ENCODE measurements at places on chromosomes 13 and 19. TPM values are rescaled to one million over a fixed set of nuclear protein-coding genes. Genes with fewer than 3 reads are reported as not detected.
A peak's percentile ranks its signal among the peaks of the same experiment; 100 is the strongest.

- no peaks in the 10 kb centered on the region for H3K36me3 ChIP-seq
- no peaks in the 10 kb centered on the region for H3K4me1 ChIP-seq
- no peak overlapping the region for H3K4me3 ChIP-seq
- no peak for DNase-seq
These were observed 91.1 kb downstream of the RNASEH2B start for GRCh38 chr13:51000571-51001260.

DNA sequence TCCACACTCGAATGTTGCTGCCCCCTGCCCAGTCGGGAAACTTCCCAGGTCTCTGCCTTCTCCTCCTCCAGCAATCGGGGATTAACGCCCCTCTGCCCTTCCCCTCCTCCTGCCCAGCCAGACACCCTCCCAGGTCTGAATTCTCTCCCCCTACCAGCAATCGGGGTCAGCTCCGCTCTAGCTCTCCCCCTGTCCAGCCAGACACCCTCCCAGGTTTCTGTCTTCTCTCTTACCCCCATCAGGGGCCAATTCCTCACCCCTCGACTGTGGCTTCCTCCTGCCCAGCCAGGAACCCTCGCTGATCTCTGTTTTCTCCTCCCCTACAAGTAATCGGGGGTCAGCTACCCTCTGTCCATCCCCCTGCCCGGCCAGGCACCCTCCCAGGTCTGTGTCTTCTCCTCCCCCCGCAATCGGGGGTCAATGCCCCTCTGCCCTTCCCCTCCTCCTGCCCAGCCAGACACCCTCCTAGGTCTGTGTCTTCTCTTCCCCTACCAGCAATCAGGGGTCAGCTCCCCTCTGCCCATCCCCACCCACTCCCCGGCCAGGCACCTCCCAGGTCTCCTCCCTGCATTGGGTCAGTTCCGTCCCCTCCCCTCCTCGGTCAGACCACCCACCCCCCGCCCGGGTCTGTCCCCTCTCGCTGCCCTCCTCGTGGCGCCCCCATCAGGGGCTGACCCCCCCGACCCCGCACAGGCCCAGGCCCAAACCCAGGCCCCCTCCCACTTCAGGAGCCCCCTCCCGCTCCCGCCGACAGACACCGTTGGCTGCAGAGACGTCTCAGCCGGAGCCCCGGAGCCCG, 668 bp downstream of the ZFR2 start:
- H3K27me3 ChIP-seq: peaks cover 33% of the 10 kb centered on the region
- no peaks in the 10 kb centered on the region for H3K4me1 ChIP-seq
- no peak for DNase-seq
- peaks cover 2% of the 10 kb centered on the region for H3K36me3 ChIP-seq
- no peak overlapping the region for H3K27ac ChIP-seq

GRCh38 chr13:88526186-88526852, 855.1 kb downstream of the SLITRK5 start:
- no peaks in the 10 kb centered on the region for H3K27me3 ChIP-seq
- H3K36me3 ChIP-seq: no peaks in the 10 kb centered on the region
- H3K27ac ChIP-seq: no peak overlapping the region
- no peak overlapping the region for H3K4me3 ChIP-seq
- H3K4me1 ChIP-seq: no peaks in the 10 kb centered on the region

GRCh38 chr13:82747291-82747690, 1135.0 kb downstream of the SLITRK1 start:
- no peaks in the 10 kb centered on the region for H3K27me3 ChIP-seq
- H3K36me3 ChIP-seq: no peaks in the 10 kb centered on the region
- H3K4me1 ChIP-seq: no peaks in the 10 kb centered on the region
- H3K4me3 ChIP-seq: no peak overlapping the region

DNA sequence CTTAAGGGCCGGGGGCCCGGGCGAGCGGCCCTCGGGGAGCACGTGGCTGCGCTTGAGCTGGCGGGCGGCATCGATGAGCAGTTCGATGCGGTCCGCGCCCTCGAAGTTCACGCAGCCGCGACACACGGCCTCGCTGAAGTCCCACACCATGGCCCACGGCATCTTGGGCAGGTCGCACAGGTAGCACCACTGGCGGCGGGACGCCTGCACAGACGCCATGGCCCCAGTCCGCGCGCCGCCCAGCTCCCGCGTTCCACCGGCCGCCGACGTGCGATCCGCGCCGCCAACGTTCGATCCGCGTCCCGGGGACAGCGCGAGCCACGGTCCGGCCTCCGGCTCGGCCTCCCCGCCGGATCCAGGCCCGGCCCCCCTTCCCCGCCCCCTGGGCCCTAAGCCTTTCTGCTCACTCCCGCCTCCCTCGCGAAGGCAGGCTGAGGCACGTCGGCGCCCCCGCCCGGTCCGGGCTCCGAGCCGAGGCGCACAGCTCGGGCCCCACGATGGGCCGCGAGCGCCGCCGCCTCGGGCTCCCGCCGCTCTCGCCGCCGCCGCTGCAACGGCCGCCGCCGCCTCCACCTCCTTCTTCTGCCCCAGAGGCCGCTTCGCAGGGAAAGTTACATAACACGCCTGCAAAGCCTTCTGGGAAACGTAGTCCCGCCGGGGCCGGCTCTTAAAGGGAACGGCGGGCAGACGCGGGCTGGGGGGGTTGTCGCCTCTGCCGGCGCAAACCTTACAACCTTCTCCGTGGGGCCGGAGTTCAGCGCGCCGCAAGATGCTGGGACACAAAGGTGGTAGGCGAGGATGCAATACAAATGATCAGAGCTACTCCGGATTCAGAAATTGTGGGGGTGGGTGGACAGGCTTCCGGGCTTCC, at the start of gene IRF2BP1:
TSS of gene IRF2BP1 (minus strand) at position 586 of the 871 bp plus-strand sequence. CDS start at position 219, 367 bp downstream.
- peaks cover 1% of the 10 kb centered on the region for H3K27me3 ChIP-seq
- H3K4me3 ChIP-seq: peak within 1 kb of the TSS; percentile 85
- H3K4me1 ChIP-seq: peaks cover 28% of the 10 kb centered on the region
- DNase-seq: peak; percentile 93
- peak within 1 kb of the TSS; percentile 92 for H3K27ac ChIP-seq

DNA sequence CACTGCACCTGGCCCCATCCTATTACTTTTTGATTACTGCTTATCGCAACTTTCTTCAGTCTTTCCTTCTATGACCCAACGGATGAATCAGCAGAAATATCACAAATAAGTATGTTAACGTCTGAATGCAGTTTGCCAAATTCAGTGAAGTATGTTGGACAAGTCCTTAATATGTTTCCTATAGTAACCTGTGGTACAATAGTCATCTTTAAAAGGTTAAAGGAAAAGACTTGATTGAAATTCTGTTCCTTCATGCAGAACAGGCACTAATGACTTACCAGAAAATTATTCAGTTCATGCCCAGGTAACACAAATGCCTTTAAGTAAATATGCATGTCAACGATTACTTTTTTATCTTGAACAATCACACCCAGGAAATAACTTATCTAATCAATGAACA, 242.6 kb downstream of the KCTD12 start:
- H3K36me3 ChIP-seq: no peaks in the 10 kb centered on the region
- no peak overlapping the region for H3K27ac ChIP-seq
- no peak overlapping the region for H3K4me3 ChIP-seq
- no peak for DNase-seq
- H3K4me1 ChIP-seq: no peaks in the 10 kb centered on the region

DNA sequence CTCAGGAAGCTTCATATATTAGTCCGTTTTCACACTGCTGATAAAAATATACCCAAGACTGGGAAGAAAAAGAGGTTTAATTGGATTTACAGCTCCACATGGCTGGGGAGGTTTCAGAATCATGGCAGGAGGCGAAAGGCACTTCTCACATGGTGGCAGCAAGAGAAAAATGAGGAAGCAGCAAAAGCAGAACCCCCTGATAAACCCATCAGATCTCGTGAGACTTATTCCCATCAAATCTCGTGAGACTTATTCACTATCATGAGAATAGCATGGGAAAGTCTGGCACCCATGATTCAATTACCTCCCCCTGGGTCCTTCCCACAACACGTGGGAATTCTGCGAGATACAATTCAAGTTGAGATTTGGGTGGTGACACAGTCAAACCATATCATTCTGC, 23.1 kb downstream of the FLT3 start:
- DNase-seq: no peak

GRCh38 chr13:35965226-35965927, 165.8 kb downstream of the DCLK1 start:
- H3K27me3 ChIP-seq: peaks cover 2% of the 10 kb centered on the region
- H3K4me3 ChIP-seq: no peak overlapping the region
- no peaks in the 10 kb centered on the region for H3K36me3 ChIP-seq
- no peak for DNase-seq
- H3K4me1 ChIP-seq: no peaks in the 10 kb centered on the region

DNA sequence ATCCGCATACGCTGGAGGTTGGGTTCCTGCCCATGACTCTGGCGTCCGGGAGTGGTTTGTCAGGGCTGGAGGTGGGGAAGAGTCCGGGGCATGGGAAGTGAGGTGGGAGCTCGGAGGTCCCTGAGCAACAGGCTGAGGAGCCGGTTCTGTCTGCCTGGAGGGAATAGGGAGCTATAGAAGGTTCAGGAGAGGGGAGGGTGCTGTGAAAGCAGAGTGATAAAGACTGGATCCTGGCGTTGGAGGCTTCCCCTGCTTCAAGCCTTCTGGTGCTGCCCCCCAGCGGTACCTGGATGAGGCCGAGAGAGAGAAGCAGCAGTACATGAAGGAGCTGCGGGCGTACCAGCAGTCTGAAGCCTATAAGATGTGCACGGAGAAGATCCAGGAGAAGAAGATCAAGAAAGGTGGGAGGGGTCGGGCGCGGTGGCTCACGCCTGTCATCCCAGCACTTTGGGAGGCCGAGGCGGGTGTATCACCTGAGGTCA, 2.6 kb downstream of the HMG20B start:
- H3K4me1 ChIP-seq: peaks cover 10% of the 10 kb centered on the region
- DNase-seq: peak; percentile 42
- H3K36me3 ChIP-seq: peaks cover 13% of the 10 kb centered on the region

GRCh38 chr13:51731759-51732158, 72.2 kb downstream of the DHRS12 start:
- no peak for DNase-seq
- peaks cover 3% of the 10 kb centered on the region for H3K4me1 ChIP-seq
- H3K27ac ChIP-seq: no peak overlapping the region
- H3K4me3 ChIP-seq: no peak overlapping the region
- H3K36me3 ChIP-seq: peaks cover 16% of the 10 kb centered on the region

Gene HSH2D
- 23.6 TPM for total RNA-seq

Gene SULT2A1
- not detected for total RNA-seq

Gene ACER1
- total RNA-seq: 0.14 TPM
